Activated CD8-positive, alpha-beta T cell treated with anti-CD3 and anti-CD28 coated beads for 36 hours (primary cell): ENCODE measurements at places on chromosomes 2 and 18. TPM values are rescaled to one million over a fixed set of nuclear protein-coding genes. Genes with fewer than 3 reads are reported as not detected.

DNA sequence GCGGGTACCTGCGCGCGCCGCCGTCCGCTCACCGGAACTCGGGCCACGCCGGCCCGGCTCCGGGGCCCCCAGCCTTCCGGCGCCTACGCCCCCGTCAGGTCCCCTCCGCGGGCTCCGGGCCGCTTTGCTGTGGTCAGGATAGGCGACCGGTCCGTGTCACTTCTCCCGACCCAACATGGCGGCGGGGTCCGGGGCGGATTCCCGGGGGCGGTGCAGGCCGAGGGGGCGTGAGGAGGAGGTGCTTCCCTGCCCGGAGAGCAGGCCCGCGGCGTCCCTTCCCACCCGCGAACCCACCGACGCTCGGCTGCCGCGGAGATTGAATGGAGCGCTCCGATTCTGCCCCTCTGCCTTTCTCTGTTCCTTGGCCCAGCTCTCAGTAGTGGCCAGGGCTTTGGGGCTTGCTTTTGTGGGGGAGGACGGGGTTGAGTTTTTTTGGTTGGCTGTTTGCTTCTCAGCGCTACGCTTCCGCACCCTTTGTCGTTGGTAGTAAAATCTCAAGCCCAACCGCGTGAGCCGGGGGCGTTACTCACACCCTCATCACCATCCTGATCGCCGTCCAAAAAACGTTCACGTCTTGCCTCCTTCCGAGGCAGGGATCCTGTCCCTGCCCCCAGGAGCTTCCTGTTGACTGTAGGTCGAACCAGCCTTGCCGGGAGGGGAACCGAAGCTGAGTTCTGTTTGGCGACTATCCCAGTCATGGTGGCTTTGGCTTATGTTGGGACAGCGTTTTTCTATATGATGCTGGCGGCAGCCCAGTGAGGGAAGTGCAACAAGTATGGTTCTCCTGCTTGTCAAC lies 532 bp upstream of the YES1 start:
- H3K36me3 ChIP-seq, result peaks cover 23% of the 10 kb centered on the region
- peaks cover 66% of the 10 kb centered on the region for H3K4me1 ChIP-seq
- DNase-seq, result peak; percentile 93

GRCh38 chr2:218010984-218011652 lies 8.3 kb upstream of the TNS1 start:
- DNase-seq, result no peak
- no peaks in the 10 kb centered on the region for H3K36me3 ChIP-seq
- H3K27ac ChIP-seq, result no peak overlapping the region
- peaks cover 7% of the 10 kb centered on the region for H3K4me1 ChIP-seq
- H3K27me3 ChIP-seq, result peaks cover 40% of the 10 kb centered on the region
- H3K4me3 ChIP-seq, result peak overlapping the region; percentile 45

DNA sequence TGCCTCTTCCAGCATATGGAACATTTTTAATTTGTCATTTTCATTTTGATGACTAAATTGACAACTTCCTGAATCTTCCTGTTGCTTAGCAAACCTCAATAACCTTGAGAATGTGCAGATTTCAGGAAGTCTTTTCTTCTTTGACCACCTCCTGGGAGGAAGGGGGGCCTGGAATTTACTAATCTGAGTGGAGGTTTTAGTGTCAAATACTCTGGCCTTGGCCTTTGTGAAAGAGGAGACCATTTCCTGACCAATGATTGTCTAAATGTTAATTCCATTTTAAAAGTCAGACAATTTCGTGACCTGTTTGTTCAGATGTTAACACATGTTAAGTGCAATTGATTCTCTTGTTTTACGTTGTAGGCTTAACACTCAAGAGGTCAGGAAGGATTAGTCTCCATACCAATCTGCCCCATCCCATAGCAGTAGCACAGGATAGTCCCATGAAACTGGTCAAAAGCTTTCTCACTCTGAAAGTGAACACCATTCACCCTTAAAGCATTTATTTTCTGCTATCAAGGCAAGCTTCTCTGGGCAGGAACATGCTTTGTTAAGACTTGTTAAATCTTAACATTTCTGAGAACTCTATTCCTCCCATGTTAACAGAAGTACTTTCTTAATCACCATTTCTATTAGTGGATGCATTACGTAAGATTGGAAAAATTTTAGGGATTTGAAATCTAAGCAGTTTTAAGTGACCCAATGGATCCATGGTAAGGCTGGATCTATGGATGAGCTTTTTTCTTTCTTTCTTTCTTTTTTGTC lies 219.6 kb downstream of the RND3 start:
- no peak overlapping the region for H3K4me3 ChIP-seq
- no peak overlapping the region for H3K27ac ChIP-seq
- H3K36me3 ChIP-seq, result no peaks in the 10 kb centered on the region
- DNase-seq, result no peak

- no peaks in the 10 kb centered on the region for H3K4me1 ChIP-seq
- H3K36me3 ChIP-seq, result no peaks in the 10 kb centered on the region
- no peak overlapping the region for H3K4me3 ChIP-seq
- H3K27me3 ChIP-seq, result peaks cover 7% of the 10 kb centered on the region
- DNase-seq, result no peak
- H3K27ac ChIP-seq, result no peak overlapping the region
Observed at GRCh38 chr18:2360861-2361260, 210.4 kb downstream of the METTL4 start.

DNA sequence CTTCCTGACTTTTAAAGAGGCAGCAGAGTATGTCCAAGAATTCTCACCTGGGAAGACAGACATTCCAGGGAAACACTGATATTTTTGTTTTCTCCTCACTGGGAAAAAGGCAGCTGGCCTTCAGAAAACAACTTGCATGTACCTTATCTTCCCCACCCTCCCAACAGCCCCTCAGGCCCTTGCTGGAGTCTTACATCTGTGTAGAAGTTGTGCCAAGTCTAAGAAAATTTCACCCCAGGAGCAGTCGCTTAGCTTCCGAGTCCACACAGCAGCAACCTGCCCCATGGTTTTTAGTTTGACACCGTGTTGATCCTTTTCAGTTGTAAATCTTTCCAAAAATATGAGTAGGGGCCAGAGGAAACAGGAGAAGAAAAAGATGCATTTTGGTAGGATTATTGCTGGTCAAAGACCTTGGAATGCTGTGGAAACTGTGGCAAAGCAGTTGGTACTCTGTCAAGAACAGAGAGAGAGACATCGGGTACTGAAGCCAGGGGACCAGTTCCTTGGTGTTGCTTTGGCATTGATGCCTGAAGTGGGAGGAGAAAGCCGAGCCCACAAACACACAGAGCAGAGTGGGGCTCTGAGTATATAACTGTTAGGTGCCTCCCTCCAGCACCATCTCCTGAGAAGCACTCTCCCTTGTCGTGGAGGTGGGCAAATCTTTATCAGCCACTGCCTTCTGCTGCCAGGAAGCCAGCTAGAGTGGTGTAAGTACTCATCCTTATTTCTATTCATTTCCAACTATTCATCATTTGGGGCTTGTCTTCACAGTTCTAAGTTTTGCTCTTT lies at the start of gene SLC14A1:
SLC14A1 (plus strand) TSS at position 615 of the 789 bp plus-strand sequence. CDS start 6,140 bp downstream, outside the sequence.
- H3K36me3 ChIP-seq, result no peaks in the 10 kb centered on the region
- H3K27me3 ChIP-seq, result peaks cover 6% of the 10 kb centered on the region
- H3K4me1 ChIP-seq, result no peaks in the 10 kb centered on the region
- DNase-seq, result no peak

CYBRD1 gene
- total RNA-seq, result 0.79 TPM

CABYR gene
- total RNA-seq, result 2.1 TPM

GALNT5 gene
- not detected for total RNA-seq

SH3BP4 gene
- 0.54 TPM for total RNA-seq
